HTR-8/SVneo (cell line): ENCODE measurements at places on chromosomes 3 and 15.

DNA sequence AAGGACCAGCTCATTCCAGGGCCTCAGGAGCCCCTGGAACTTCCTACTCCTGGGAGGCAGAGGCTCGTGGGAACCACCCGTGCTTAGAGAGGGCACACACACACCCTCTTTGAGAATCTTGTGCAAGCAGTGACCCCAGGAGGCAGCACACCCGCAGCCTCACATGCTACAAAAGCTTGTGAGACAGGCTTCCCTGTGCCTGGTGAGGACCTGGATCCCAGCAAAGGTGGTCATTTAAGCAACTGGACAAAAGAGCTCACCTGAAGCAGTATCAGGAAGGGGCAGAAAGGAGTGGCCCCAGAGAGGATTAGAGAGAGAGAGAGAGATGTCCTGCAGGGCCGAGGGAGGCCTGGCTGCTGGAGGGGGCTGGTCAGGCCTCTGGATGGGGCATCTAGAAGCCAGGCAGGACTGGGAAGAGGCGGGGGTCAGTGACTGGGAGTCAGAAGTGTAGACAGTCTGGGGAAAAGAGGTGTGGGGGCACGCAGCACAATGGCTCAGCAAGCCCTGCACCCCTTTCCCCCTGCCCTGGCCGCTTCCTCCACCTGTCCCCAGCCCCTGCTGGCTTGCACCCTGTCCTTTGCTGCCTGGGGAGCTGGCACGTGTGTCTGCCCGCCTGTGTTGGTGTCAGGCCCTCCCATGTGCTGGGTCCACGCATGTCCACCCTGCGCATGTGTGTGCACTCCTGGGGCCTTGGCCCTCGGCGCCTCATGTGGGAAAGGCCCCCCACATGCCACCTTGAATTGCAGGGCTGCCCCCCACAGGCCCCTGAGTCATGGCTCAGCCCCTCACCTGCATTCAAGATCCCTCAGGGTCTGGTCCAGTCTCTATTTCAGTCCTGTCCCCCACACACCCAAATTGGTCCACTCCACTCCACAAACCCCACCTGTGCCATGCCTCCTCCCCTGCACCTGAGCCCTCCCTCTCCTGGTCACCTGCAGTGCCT, 36.9 kb downstream of the TSPAN3 start:
- no peak for DNase-seq

DNA sequence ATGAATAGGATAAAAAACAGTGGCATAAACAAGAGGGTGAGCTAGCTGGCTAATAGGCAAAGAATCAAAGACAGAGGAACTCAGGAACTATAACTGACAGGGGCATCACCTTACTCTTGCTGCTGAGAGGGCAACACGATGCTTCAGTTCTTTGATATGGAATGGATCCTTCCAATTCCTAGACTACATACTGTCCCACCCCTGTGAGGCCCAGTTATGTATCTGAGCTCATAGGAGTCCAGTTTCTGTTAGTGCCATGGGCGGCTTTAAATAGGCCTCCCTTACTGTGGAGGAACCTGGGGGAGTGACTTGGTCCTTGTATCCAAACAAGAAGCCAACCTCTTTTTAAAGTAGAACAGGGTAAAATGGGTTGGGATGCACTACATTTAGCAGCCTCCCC, 37.3 kb downstream of the CD47 start:
- DNase-seq, result no peak

DNA sequence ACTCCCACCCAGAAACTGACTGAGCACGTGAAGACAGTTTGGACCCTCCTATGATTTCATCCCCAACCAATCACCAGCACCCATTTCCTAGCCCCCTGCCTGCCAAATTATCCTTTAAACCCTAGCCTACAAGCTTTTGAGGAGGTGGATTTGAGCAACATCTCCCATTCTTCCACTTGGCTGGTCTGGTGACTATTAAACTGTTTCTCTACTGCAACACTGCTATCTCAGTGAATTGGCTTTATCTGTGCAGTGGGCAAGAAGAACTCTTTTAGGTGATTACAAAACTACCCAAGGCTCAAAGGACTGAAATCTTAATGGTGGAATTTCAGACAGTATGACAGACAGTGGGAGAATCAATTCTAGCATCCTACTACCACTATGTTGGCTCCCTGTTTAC, 57.6 kb downstream of the FOXB1 start:
- no peak for DNase-seq

DNA sequence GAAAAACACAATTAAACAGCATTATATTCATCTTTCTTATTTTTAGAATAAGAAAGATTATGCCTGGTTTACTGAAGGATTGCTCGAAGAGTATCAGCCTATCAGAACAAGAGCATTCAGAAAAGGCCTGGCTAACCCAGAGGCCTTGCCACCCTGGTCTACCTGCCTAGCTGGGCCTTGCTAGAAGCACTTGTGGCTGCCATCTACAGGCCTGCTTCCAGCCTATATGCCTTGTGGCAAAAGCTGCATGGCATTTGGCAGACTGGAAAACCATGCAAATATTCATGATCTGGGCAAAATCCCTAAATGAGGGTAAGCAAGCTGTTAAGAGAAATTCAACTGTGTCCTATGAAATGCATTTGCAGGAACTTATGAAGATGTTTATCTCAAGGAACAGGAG, 9.3 kb upstream of the ATP13A4 start:
- no peak for DNase-seq

DNA sequence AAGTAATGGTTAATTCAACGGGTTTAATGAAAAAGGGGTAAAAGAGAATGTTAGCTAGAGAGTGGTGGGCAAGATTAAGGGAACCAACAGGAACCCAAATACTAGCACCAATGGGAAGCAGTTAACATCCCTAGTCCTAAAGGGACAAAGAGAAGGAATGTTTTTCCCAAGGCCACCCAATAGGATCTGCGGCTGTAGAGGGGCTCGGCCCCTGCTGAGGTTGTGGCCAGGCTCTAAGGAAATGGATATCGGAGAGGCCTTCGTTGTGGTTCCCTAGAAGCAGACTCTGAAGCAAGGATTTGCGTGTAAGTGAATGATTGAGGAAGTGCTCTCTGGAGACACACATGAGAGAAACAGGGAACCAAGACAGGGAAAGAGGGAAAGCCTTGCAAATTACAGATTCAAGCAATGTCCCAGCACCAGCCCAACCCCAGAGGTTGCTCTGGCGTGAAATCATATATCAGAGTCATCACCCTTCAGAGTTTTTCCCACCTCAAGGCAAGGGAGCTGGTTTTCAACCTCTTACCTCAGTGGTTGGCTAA, 83.6 kb upstream of the TNIK start:
- no peak for DNase-seq

DNA sequence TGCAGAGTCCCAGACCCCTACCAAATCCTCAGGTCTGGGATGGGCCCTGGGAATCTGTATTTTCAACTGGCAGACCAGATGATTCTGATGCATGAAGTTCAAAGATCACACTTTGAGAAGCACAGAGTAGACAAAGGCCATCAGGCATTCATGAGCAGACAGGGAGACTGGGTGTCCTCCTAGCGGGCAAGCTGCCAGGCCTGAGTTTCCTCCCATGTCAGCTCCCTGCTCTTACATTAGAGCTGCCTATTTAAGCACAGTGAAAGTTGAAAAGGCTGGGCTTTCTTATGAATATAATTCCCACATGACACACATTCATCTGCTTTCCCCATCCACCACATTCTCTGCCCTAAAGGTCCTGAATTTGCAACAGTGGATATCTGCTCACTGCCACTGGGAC, 14.0 kb downstream of the CAPN3 start:
- no peak for DNase-seq

- no peak for DNase-seq
Measured at GRCh38 chr15:60546744-60547143, 67.8 kb upstream of the ICE2 start.

DNA sequence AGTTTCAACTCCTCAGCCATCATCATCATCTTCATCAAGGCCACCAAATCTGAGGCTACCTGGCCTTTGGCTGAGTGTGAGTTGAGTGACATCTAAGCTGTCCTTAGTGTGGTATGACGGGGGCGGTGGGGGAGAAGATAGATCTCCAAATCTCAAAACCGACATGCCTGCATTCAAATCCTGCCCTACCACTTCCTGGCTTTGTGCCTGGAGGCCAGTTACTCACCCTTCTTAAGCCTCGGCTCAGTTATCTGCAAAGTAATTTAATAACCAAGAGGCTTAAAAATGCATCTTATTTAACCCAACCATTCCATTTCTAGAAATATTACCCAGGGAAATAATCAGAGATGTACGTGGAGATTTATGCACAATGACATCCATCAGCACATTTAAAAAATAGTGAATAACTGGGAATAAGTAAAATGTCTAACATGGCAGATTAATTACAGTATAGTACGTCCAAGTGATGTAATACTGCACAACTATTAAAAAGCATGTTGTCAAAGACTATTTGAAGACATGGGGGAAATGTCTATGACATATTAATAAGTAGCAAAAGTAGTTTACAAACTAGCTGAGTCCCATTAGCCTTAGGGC, 167.4 kb downstream of the NTRK3 start:
- no peak for DNase-seq

GRCh38 chr15:98174286-98174685, 213.8 kb downstream of the ARRDC4 start:
- peak; percentile 7 for DNase-seq

DNA sequence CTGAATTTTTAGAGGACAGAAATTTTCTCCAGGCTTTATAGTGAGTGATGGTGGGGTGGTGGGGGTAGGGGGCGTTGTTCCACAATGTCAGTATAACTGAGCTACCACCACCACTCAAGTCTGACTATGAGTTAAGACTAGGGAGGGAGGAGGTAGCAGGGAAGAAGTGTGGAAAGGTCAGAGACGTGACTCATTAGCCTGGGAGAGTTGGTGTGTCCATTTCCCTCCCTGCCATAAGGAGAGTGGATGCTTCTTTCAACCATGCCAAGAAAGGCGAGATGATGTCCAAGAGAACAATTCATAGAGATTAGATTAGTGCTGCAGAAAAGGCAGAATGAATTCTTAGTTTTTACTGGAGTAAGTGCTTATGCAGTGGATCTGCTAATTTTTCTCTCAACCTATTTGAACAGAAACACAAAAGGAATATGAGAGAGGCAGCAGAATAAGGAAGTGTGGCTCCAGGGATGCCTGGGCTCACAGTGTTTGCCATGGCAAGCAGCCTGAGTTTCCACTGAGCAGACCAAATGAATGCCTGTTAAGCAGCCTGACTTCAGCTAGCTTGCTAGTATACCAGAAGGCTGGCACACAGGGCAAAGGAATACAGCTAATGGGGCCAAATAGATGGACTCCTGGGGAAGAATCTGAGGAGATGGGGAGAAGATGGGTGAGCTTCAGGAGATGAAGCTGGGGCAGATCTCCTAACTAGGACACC, 708.9 kb downstream of the NTRK3 start:
- DNase-seq, result no peak

GRCh38 chr3:72738752-72739530, 109.3 kb downstream of the SHQ1 start:
- peak; percentile 48 for DNase-seq

DNA sequence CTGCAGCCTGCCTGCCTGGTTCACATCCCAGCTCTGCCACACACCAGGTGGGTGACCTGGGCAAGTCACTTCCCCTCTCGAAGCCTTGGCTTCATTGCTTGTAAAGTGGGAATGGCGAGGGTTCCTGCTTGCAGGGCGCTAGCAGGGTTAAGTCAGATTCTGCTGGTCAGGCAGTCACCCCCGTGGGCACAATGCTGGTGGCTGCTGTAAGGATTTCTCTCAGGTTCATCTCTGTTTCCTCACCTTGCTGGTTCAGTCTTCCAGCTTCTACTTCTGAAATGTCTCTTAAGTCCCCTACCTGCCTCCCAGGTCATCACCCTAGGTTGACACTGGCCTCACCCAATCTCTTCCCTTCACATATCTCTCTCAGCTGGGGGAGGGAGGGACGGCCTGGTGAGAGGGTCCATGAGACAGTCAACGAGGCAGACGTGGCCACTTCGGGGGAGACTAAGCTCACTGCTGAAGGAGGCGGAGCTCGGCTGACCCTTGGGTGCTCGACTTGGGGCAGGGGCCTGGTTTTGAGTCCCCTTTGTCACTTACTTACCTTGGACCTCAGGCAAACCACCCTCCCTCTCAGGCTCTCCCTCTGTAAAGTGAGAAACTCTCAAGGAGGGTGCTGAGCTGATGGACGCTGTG, 11.5 kb downstream of the CTSH start:
- DNase-seq, result no peak

DNA sequence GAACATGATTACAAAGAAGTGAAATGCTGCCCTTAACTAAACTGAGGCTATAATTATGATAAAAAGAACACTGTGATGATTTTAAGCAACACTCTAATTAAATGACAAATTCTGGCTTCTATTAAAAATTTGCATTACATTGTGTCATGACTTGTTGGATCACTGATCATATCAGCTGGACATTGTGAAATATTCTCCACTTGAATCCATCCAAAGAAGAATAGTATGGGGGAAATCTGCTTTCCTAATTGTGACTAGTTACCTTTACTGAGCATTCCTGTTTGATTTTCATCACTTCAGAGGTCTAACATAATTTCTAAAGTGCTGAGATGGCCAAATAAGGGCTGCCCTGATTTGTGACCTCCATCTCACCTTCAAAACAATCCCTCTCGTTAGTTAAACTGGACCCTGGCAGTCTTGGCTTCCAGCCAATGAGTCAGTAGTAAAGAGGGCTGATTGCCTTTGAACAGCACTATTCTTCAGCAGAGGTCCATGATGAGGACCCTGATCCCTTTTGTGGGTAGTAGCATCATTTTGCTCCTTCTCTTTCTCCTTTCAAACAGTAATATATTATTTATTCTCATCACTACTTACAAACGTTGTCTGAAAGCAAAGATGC, 53.5 kb upstream of the LEKR1 start:
- no peak for DNase-seq

DNA sequence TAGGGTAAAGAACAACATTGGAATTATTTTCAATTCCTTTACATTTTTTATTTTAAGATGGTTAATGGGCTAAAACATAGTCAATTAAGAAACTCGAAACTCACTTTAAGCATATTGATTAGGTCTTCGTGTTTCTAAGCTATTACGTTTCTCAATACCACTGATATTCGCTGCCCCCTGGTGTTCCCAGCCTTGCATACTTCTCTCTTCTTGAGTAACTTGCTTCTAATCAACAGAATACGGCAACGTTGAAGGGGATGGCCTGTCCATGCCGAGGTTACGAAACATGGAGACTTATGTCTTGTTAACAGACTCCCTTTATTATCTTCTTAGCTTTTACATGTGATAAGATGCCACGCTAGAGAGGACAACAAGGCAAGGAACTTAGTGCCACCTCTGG, 43.6 kb downstream of the ROBO1 start:
- DNase-seq, result no peak

- no peak for DNase-seq
Measured at GRCh38 chr3:16477521-16477920, 36.0 kb downstream of the RFTN1 start.

GRCh38 chr3:141093971-141094684, 43.0 kb downstream of the SPSB4 start:
- DNase-seq, result no peak

DNA sequence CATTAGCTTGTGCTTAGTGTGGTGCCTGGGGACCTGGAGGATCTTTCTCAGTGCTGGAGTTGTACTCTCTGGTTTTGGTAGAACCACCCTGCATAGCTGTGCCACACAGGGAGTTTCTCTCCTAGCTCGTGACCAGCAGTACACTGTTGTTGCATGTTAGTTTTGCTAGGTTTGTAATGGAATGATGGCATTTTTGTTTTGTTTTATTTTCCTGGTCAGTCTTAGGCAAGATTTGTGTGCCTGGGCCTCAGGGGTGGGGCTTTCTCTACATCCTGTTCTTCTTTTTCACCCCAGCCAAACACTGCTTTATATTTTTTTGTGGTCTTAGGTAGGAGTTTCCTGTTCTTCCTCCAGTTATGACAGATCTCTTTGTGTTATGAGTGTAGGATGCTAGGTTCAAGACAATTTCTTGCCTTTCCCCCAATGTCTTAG, 534.5 kb upstream of the KCNMB2 start:
- no peak for DNase-seq
